ENCODE measurements at places on chromosomes 11 and 22.

DNA sequence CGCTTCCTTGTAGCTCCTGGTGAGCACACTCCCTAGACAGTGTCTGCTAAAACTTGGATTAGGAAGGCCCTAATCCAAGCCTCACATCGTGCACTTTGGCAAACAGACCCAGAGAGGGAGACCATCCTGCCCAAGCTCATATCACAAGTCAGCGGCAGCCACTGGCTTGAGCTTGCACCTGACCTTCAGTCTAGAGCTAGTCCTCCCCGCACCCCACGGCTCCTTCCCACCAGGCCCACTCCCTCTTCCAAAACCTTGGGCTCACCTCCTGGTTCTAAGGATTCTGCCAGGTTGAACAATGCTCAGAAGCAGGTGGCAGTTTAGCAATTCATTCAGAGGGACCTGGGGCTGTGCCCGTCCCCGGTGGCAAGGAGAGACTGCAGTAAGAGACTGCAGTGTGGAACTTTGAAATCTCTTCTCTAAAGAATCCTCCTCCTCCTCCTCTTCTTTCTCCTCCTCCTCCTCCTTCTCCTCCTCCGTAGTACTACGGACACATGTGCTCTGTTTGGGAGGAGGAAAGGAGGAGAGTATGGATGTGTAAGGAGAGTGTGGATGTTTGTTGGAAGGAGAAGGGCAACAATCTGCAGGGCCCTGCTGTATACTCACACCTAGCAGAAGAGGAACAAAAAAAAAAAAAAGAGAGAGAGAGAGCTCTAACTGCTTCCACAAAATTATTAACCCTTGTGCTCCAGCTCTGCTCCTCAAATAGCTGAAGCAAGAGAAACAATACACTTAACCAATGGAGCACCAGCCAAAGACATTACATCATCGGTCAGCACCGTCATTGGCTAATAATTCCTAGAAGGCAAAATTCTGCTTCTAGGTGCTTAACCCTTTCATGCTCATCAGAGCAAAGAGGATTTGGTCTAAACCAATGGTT is 6.0 kb downstream of the SYN3 start:
- DNase-seq = no peak

DNA sequence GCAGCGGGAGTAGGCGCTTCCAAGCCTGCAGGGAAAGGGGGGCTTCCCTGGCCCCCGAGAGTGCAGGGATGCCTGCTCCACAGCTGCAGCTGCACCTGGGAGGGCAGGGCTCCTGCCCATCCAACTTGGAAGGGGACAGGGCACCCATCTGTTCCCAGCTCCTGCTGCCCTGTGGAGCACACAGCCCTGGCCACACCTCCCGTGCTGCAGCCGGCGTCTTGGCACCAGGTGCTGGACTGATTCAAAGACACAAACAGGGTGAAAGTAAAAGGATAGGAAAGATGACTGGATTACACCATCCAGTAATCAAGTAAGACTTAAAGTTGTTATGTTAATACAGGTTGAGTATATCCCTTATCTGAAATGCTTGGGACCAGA is 14.8 kb downstream of the NPAT start:
- no peak for DNase-seq

- no peak for DNase-seq
Measured at GRCh38 chr11:125978778-125979407, 33.0 kb downstream of the VSIG10L2 start.

GRCh38 chr11:103420593-103420992 is 311.4 kb downstream of the DYNC2H1 start:
- no peak for DNase-seq

DNA sequence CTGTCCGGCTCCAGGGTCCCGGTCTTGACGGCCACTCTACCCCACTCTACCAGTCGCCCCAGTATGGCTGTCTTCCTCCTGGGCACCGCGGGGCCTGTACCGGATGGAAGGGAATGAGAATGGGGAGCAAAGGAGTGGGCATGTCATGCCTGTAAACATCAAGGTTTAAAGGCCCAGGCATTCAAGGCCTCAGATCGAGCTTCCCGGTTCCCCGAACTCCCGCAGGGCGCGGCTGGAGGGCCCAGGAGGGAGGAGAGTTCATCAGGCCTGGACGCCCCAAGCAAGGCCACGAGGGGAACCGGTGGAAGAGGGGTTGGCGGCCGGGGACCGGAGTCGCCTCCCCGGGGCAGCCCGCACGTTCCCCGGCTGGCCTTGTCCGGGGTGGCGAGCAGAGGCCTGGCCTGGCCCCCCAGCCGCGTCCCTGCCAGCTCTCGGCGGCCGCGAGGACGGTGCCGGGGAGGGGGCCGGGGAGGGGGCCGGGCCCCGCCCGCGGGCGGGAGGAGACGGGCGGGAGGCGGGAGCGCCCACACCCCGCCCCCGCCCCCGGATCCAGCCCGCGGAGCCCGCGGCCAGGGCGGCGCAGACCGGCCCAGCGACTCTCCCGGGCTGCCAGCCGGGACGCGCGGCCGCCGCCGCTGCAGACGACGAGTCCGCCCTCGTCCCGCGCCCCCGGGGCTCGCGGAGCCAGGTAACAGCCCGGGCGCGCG is at the start of gene CDC42EP1:
Gene CDC42EP1, plus strand, starts transcription at position 580 of the 707 bp plus-strand sequence. CDS start 5,870 bp downstream, outside the sequence.
- DNase-seq = no peak

DNA sequence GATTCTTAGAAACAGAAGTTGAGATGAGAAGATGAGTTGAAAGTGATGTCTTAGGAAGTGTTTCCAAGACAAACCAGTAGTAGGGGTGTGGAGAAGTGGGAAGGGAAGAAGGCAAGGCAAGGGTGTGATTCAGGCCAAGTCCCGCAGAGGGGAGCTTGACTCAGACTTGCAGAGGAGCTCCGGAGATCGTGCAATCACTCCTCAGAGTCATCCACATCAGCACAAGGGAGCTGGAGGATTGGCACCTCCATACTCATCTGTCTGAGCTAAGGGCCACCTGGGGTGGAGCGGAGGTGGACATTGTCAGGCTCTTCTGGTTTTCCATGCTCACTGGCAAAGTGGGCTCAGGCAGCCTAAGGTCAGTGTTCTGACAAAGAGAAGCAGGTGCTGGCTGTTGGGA is 44.4 kb downstream of the CHRDL2 start:
- DNase-seq = no peak

DNA sequence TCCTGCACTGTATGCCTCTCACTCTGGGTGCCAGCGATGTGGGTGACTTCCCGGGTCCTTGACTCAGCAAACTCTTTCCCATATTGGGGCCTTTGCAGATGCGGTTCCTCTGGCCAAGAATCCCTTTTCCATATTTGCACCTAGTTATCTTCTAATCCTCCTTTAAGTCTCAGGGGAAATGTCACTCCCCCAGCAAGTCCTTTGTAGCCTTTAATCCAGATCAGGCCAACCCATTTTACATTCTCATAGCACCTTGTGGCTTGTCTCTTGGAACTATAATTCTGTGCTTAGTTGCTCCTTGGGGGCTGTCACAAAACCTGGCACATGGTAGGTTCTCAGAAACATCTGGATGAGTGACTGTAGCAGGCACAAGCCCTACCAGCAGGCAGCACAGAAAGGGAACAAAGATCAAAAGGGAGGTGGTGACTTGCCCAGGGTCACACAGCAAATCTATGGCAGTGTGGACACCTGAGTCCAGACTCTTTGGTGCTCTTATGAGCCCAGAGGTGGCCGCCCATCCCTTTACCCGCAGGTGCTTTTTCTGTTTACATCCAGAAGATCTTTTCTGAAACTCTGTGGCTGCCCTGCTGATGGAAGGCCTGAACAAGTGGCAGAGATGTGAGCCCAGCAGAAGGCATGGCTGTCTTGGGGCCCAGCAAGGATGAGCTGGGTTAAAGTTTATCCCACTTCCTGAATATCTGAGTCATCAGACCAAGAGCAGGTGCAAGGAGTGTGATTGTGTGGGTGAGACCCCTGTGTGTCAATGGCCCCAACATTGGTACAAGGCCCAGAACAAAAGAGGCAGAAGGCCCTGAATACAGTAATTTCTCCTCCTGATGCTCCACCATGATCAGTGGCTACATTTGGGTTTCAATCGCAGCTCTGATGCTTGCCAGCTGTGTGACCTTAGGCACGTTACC is 78.6 kb upstream of the GRK3 start:
- no peak for DNase-seq

- no peak for DNase-seq
Measured at GRCh38 chr22:42174062-42174461, 43.5 kb upstream of the CYP2D6 start.

- no peak for DNase-seq
Measured at GRCh38 chr11:83713708-83714107, 427.5 kb upstream of the CCDC90B start.

GRCh38 chr11:20084921-20085814 is 75.1 kb downstream of the DBX1 start:
- no peak for DNase-seq

- DNase-seq = no peak
Measured at GRCh38 chr11:44229098-44229497, 80.8 kb downstream of the ALX4 start.

GRCh38 chr11:111166598-111166997 is 78.9 kb upstream of the POU2AF2 start:
- DNase-seq = no peak

DNA sequence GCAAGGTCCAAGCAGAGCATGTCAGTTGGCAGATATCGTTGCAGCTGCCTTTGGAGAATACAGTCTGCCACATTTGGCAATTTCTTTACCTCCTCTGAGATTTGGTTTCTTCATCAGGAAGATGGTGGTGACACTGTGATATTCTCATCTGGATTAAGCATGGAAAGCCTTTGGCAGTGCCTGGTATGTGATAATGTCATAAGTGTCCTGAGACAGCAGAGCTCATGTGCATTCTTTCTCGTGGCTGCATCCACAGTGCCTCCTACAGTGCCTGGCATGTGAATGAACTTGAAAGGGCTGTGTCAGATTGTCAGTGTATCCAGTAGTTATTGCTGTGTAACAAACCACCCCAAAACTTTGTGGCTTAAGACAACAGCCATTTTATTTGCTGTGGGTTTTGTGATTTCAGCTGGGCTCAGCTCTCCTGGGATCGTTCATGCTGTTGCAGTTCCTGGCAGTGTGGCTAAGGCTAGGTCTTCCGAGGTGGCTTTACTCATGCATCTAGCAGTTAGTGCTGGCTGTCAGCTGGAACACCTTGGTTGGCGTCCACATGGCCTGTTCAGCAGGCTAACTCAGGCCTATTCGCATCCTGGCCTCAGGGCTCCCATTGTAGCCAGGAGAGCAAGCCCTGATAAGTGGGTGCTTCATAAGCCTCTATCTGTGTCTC is 35.7 kb upstream of the MICAL2 start:
- DNase-seq = no peak

DNA sequence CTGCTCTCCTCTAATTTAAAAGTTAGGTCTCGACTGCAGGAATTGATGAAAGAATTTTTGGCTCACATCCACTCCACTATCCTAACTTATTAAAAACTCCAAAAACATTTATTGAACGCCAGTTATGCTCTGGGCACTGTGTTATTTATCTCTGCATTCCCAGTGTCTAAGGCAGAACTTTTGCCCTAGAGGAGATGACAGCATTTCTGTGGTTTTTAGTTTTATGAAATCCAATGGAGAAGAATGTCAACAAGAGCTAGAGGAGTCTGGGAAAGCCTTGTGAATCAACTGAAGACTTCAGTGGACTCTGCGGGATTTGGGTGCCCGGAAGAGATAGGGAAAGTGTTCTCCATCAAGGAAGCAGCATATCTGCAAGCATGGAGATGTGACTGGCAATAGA is 217.0 kb upstream of the PGR start:
- DNase-seq = no peak

DNA sequence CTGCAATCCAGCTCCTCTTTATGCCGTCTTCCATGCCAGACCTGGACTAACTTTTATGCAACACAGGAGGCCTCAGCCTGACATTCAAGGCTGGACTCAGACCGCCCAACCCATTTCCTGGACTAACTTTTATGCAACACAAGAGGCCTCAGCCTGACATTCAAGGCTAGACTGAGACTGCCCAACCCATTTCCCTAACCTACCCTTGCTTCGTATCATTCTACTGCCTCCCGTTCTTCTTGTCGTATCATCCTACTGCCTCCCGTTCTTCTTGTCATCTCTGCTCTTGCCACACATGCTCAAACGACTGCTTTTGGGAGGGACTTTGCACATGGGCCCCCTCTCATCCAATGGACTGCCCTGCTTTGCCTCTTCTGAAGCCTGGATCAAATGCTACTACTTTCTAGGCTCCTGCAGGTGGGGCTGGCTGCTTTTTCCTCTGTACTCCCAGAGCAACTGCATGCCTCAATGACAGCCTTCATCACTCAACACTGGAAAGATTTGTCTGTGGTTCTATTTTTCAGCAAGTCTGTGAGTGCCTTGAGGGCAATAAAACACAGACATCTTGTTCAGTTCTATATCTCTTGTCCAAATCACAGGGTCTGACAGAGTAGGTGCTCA is 7.8 kb downstream of the TBC1D10A start:
- no peak for DNase-seq

- no peak for DNase-seq
Measured at GRCh38 chr11:110986016-110986415, 259.5 kb upstream of the POU2AF2 start.

Data from stimulated activated effector memory CD8-positive, alpha-beta T cell treated with anti-CD3 and anti-CD28 coated beads, Interleukin-12 subunit alpha, Interleukin-12 subunit beta, amount 100 ng/mL, for 72 hours (primary cell).